ENCODE measurements at places on chromosomes 13 and 19.

DNA sequence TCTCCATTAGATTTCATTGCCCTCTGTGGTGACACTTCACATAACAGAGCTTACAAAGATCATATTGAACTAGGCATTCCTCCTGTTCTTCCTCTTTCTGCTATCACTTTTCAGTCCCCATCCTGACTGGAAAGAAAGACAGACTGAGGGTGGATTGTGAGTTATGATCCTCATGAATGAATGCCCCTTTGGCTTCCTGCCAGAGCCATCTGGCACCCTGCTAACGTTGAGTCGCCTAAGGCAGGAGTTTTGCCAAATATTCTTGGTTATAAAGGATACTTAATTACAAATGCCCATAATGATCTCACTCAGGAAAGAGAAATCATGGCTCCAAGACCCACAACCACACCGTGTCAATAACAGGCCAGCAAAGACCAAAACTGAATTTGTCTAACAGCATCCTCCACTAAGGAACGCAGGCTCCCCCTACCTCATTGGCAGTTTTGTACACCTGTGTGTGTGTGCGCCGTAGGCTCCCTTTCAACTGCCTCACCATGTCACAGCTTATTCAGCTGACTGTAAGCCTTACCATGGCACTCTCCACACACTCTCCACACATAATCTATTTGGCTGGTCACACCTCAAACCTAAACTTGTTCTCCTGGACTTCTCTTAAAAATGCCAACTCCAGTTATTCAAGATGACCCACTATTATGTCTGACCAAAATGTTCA is 15.5 kb downstream of the ZNF211 start:
- DNase-seq, result no peak

DNA sequence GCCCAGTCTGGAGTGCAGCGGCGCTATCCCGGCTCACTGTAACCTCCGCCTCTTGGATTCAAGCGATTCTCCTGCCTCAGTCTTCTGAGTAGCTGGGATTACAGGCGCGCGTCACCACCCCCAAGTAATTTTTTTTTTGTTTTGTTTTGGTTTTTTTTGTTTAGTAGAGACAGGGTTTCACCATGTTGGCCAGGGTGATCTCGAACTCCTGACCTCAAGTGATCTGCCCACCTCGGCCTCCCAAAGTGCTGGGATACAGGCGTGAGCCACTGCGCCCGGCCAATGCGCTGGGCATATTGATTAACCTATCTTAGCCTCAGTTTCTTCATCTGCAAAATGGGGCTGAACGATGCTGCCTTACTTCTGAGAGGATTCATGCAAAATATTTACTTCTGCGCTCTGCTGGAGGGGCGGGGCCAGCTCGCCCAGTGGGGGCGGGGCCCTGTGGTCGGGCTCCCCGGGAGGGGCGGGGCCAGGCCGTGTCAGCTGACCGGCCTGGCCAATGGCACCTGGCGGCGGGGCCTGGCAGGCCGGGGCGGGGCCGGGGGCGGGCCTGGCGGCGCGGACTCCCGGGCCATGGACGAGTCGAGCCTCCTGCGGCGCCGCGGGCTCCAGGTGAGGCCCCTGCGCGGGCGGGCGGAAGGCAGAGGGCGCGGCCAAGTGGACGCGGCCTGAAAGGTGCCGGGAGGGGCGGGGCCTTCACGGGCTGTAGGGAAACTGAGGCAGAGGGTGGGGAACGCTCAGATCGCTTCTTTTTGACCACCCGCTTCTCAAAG is at the start of gene MAST3:
MAST3 (plus strand) TSS at position 562 of the 776 bp plus-strand sequence; CDS start at position 577, 15 bp downstream.
- DNase-seq, result peak; percentile 81

DNA sequence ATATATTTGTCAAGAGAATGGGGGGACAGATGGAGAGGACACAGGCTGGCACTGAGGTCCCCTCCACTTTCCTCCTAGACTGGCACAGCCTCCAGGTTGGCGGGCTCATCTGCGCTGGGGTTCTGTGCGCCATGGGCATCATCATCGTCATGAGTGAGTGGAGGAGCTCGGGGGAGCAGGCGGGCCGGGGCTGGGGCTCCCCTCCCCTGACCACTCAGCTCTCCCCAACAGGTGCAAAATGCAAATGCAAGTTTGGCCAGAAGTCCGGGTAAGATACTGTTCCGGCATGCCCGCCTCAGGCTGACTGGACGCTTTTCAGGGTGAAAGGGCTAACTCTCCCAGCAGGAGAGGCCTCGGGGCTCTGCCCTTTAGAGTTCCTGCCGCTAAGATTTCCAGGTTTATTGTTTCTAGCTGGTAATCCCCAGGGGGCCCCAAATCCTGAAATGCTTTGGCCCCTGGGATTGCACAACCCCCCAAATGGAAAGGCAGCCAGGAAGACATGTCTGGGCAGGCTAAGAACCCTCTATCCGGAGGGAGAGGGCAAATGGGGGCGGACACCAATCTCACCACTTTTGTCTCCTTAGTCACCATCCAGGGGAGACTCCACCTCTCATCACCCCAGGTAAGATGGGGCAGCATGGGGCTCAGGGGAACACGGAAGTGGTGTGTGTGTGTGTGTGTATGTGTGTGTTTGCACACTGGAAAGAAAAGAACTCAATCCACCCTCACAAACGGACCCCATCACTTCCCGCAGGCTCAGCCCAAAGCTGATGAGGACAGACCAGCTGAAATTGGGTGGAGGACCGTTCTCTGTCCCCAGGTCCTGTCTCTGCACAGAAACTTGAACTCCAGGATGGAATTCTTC is 7.3 kb downstream of the FXYD3 start:
- no peak for DNase-seq

- no peak for DNase-seq
Measured at GRCh38 chr13:77338961-77339401, 12.1 kb upstream of the MYCBP2 start.

DNA sequence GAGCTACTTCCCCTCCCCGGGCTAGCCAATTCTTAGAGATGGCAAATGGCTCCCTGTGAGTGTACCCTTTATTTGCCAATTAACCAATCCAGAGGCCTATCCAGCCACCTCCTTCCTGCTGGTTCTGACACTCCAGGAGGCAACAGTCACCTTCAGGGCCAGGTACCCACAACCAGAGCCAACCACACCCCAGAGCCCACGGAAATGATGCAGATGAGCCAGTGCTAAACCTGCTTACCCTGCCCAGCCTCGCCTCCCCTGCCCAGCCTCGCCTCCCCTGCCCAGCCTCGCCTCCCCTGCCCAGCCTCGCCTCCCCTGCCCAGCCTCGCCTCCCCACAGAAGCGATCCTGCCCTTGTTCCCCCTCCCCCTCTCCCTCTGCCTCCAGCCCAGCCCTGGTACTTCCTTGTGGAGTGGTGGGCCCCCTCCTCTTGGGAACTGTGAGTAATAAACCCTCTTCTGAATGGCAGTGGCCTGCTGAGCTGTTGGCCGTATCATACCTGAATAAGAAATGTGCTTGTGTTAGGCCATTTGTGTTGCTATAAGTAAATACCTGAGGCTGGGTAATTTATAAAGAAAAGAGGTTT is 173.8 kb upstream of the RNF113B start:
- DNase-seq, result no peak

DNA sequence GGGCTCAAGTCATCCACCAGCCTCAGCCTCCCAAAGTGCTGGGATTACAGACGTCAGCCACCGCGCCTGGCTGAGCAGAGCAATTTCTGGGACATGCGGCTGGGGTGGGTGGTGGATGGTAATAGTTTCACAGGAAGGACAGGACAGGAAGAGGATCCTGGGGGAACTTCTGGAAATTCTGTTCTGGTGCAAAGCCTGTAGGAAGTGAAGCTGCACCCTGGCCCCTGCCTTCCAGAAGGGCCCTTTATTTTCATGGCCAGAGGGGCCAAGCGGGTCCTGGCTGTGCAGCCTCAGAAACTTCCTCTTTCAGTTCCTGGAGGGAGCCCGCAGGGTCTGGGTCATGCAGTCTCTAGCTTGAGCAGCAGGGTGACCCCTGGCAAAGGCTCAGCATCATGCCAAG is 15.7 kb downstream of the FEM1A start:
- DNase-seq, result no peak

GRCh38 chr13:36601186-36601585 is 72.6 kb upstream of the SERTM1 start:
- no peak for DNase-seq

- DNase-seq, result no peak
Measured at GRCh38 chr13:70347947-70348620, 239.8 kb upstream of the KLHL1 start.

- DNase-seq, result no peak
Measured at GRCh38 chr13:29877456-29878078, 27.1 kb upstream of the UBL3 start.

DNA sequence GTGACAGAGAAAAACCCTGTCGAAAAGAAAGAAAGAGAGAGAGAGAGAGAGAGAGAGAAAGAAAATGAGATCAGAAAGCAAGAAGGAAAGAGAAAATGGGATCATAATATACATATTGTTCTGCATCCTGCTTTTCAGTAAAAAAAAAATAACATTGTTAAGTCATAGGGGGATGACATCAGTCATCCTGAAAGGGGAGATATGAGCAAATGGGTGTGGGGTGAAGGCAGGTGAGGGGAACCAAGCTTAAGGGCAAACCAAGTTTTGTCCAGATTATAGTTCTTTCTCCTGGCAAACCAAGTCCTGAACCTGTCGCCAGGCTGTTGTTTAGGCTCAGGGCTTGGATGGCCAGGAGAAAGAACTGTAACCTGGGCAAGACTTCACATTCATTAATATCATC is 92.6 kb upstream of the TMTC4 start:
- no peak for DNase-seq

GRCh38 chr13:106243011-106243565 is 292.4 kb downstream of the EFNB2 start:
- DNase-seq, result no peak

- DNase-seq, result no peak
Measured at GRCh38 chr13:42746866-42747265, 34.5 kb upstream of the FAM216B start.

GRCh38 chr19:35720648-35721047 is 2.8 kb downstream of the KMT2B start:
- DNase-seq, result no peak

GRCh38 chr13:42997381-42997780 is 5.3 kb upstream of the EPSTI1 start:
- DNase-seq, result no peak

GRCh38 chr13:42760951-42761350 is 20.4 kb upstream of the FAM216B start:
- DNase-seq, result no peak

- no peak for DNase-seq
Measured at GRCh38 chr19:11378319-11379189, 4.1 kb downstream of the SWSAP1 start.

- no peak for DNase-seq
Measured at GRCh38 chr13:51856027-51856736, 5.6 kb upstream of the CCDC70 start.

DNA sequence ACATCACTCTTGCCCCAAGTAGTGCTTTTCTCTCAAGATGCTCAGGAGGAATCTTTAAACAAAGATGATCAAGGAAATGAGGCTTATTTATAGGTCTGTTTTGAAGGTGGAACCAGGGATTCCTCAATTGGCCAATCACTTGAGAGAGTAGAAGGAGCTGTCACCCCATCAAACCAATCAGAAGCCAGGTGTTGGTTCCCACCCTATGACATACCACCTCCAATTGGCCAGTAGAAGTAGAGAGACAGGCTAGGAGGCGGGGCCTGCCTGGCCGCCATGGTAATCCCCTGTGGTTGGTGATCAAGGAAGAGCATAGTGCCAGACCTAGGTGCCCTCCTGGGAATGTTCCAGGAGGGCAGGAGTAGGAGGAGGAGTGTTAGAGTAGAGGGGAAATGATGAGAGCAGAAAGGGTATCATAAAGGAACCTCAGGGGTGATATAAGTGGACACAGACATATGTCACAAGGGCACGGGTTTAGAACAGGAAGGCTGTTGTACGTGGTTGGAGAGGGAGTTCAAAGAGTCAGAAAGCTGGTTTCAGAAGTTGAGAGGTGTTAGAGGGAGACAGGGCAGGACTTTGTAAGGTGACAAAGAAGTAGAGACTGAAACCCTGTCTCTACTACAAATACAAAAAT is 10.5 kb downstream of the PMIS2 start:
- DNase-seq, result no peak

DNA sequence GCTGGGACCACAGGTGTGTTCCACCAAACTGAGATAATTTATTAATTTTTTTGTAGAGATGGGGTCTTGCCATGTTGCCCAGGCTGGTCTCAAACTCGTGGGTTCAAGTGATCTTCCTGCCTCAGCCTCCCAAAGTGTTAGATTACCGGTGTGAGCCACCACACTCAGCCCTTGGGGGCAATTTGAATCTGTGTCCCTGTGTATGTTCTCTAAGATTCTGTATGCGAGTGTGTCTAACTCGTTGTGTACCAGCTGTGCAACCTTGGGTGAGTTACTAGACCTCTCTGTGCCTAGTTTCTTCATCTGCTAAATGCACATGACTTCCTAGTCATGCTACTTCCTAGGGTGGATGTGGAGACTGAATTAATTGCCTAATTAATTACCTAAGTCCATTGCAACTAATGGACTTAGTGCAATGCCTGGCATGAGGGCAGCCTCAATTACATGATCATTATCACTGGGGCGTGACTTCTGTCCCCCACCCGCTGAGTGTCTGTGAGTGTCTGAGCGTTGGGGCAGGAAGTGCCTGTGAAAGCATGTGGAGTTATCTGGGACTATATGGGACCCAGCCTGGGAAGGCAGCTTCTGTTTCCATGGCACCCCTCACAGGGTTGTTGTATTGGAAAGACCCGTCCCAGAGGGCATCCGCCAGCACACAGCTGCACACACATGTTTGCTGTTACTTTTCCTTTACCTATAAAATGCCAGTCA is 1.8 kb upstream of the NCCRP1 start:
- DNase-seq, result no peak

- no peak for DNase-seq
Measured at GRCh38 chr19:10780368-10780767, 55.6 kb downstream of the TMED1 start.

DNA sequence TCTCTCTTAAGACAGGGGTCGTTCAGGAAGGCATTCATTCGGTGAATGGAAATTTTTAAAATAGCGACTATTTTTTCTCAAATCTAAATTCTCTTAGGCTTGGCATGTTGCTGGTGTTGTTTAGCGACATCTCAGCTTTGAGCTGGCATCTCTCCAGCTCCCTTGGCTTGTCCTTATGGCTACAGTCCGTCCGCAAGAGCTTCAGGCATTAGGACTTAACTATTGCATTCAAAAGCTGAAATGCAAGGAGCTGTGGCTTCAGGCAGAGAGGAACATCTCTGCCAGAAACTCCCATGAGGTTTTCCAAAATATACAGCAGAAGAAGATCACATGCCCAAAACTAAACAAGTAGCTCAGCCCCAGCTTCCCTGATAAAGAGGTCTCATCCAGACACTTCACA is 578.5 kb downstream of the EFNB2 start:
- no peak for DNase-seq

- no peak for DNase-seq
Measured at GRCh38 chr13:41199526-41199925, 5.2 kb upstream of the KBTBD7 start.

- no peak for DNase-seq
Measured at GRCh38 chr19:8441725-8442544, 2.8 kb upstream of the HNRNPM start.

- DNase-seq, result no peak
Measured at GRCh38 chr13:81275666-81276258, 934.8 kb upstream of the SPRY2 start.

GRCh38 chr19:54399189-54399588 is 16.1 kb upstream of the TTYH1 start:
- DNase-seq, result no peak
